ENCODE measurements at places on chromosomes 13 and 19. TPM values are rescaled to one million over a fixed set of nuclear protein-coding genes. Genes with fewer than 3 reads are reported as not detected.

Gene DACT3
- not detected for total RNA-seq

Gene BSG
- total RNA-seq: 76.2 TPM

Gene MATK
- total RNA-seq: 38.1 TPM

Gene CEACAM21
- total RNA-seq: 8.8 TPM

Gene CGB8
- not detected for total RNA-seq

Gene ERICH6B
- total RNA-seq: not detected

Gene TEKTIP1
- total RNA-seq: 5.2 TPM

Gene FCAR
- 0.43 TPM for total RNA-seq

Gene FCER2
- total RNA-seq: 2.3 TPM

Gene ACTN4
- total RNA-seq: 110 TPM
